ENCODE measurements at places on chromosomes 13 and 19.

GRCh38 chr19:38394488-38394887, 6.0 kb downstream of the SPRED3 start:
- DNase-seq: no peak

DNA sequence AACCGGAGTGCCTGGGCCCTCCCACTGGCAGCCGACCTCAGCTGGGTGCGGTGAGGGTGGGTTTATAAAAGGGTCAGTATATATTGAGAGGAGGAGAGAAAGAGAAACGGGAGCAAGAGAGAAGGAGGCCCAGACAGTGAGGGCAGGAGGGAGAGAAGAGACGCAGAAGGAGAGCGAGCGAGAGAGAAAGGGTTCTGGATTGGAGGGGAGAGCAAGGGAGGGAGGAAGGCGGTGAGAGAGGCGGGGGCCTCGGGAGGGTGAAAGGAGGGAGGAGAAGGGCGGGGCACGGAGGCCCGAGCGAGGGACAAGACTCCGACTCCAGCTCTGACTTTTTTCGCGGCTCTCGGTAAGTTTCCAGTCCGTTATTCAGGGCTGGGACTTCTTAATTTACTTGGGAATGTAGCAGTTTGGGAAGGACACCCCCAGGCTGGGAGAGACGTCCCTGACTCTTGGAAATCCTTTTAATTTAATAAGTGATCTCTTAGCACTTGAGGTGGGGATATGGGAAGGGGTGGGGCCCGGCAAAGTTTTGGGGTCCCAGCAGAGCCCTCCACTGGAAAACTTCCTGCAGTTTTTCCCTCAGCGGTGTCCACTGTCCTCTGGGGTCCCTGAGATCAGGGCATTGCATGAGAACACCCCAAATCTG, at the start of gene EMP3:
Gene EMP3 (plus strand): TSS at position 288 of the 646 bp plus-strand sequence. CDS start 1,293 bp downstream, outside the sequence.
- peak; percentile 62 for DNase-seq

- DNase-seq: no peak
Measured at GRCh38 chr19:13526552-13526951, 20.3 kb upstream of the CACNA1A start.

- DNase-seq: peak; percentile 64
Measured at GRCh38 chr13:99124794-99125316, 75.8 kb upstream of the UBAC2 start.

DNA sequence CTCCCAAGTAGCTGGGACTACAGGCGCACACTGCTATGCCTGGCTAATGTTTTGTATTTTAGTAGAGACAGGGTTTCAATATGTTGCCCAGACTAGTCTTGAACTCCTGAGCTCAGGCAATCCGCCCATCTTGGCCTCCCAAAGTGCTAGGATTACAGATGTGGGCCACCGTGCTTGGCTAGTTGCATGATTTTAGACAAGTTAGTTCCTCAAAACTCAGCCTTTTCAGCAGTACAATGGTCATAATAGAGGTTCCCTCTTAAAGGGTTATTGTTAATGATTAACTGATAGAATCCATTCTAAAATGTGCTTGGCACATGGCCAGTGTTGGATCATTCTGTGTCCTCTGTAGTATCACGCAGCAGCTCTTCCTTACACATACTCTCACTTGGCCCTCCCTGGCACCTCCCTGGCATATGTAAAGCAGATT, 19.5 kb upstream of the IFT88 start:
- DNase-seq: no peak

GRCh38 chr13:114128624-114129522, 3.5 kb downstream of the RASA3 start:
- no peak for DNase-seq

GRCh38 chr13:28637714-28638355, 21.1 kb upstream of the POMP start:
- no peak for DNase-seq

DNA sequence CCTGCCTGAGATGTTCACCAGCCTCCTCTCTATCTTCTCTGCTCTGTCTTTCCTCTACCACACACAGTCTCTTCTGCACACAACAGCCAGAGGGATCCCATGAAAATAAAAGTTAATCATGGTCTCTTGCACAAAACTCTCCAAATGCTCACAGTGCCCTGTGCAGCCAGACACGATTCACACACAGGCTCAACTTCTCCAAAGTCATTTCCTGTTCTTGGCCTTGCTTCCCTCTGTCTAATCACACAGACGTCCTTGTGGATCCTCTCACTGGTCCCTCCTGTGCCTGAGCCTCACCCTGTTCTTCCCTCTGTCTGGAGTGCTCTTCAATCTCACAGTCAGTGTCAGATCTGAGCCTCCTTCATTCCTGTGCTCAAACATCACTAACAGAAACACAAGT, 7.8 kb downstream of the SIGLEC12 start:
- no peak for DNase-seq
